Nephron progenitor cell (in vitro differentiated cells): ENCODE measurements at places on chromosomes 3 and 15.

DNA sequence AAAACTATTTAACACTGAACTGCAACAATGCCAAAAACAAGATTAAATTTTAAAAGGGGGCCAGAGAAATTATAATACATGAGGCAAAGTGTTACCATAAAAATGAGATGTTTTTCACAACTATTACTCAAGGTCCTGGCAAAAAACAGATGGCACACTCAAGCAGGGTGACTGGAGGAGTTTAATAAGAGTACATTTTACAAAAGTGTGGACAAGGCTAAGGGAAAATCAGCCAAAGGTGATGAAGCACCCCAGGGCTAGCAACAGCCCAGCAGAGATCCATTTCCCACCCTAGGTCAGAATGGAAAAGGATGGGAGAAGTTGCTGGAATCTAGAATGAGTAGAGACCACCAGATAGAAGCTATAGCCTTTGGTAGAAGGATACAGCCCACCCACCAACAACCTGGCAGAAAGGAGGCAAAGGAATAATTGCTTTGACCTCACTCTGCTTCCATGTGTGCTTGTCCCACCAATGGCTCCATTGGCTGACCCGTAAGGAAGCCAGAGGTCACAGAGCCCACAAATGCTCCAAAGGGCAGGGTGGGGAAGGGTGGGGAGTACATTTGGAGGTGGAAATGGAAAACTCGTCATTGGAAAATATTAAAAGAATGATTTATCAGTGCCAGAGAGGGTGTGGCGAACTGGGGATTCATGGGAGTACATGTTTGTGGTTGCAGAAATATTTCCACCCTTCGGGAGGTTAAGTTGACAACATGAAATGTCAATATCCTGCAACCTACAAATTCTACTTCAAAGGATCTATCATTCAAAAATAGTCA lies 161.0 kb upstream of the UBE2E2 start:
- no peaks in the 10 kb centered on the region for H3K36me3 ChIP-seq
- no peak overlapping the region for H3K27ac ChIP-seq
- DNase-seq, result no peak
- H3K4me3 ChIP-seq, result no peak overlapping the region

DNA sequence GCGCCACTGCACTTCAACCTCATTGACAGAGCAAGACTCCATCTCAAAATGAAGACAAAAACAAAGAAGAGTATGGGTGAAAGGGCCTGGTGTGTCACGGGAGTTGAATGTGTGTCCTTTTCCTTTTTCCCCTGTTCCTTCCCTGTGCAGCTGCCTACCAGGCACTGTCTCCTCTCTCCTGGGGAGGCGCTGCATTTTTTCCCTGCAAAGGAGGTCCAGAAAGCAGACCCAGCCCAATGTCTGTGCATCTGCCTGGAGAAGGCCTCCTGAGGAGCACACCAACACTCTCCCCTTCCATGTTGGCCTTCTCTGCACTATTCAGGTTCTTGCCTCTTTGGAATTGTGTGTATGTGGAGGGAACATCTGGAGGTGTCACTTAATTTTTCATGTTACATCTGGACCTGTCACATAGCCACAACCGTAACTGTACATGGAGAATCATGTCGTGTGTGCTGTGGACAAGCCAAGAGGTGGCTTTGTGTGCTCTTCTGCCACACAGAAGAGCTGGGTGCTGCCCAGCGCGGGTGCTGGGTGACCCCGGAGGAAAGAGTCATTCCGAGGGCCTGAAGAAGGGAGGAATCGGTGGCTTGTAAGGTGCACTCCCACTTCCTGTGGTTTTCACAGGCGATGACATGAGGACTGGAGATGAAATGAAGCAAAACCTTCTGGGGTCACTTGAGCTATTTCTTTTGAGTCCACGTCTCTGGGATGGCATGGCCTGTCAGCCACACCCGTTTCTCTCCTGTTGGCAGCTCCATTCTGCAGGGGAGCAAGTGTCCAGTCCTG lies 46.5 kb upstream of the CGNL1 start:
- H3K27me3 ChIP-seq, result peaks cover 16% of the 10 kb centered on the region
- no peak overlapping the region for H3K27ac ChIP-seq
- H3K4me3 ChIP-seq, result no peak overlapping the region

GRCh38 chr3:45225465-45226205 lies 452 bp downstream of the TMEM158 start:
- H3K36me3 ChIP-seq, result no peaks in the 10 kb centered on the region
- no peak overlapping the region for H3K27ac ChIP-seq
- H3K4me1 ChIP-seq, result peaks cover 15% of the 10 kb centered on the region
- peaks cover 74% of the 10 kb centered on the region for H3K27me3 ChIP-seq

DNA sequence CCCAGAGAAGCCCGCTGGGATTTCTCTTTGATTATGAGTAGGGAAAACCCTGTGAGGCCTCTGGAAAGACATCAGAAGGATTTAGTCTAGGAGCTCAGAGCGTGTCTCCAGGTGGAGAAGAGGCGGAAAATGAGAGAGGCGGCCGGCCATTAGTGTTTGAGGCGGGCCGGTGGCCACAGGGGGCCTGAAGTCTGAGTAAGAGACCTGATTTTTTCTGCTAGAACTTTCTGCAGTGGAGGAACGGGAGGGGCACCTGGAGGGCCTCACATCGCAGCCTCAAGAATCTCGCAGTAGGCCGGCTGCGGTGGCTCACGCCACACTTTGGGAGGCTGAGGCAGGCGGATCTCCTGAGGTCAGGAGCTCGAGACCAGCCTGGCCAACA lies 28.5 kb downstream of the KLHDC8B start:
- no peak overlapping the region for H3K27ac ChIP-seq
- H3K27me3 ChIP-seq, result peaks cover 3% of the 10 kb centered on the region
- no peak overlapping the region for H3K4me3 ChIP-seq
- H3K4me1 ChIP-seq, result no peaks in the 10 kb centered on the region
- H3K36me3 ChIP-seq, result no peaks in the 10 kb centered on the region
- DNase-seq, result no peak

DNA sequence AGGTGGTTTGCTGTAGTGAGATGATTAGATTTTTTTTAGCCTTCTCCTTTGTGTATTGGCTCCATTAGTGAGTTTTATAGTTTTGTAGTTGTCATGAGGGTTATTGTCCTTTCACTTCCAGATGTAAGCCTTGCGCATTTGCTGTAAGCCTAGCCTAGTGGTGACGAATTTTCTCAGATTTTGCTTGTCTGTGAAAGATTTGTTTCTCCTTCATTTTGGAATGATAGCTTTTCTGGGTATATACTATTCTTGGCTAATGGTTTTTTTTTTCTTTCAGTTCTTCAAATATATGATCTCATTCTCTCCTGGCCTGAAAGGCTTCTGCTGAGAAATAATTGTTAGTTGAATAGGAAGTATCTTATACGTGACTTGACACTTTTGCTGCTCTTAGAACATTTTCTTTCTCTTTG lies 166.5 kb upstream of the THRB start:
- H3K4me3 ChIP-seq, result no peak overlapping the region
- H3K4me1 ChIP-seq, result no peaks in the 10 kb centered on the region
- no peak overlapping the region for H3K27ac ChIP-seq
- no peak for DNase-seq
- H3K27me3 ChIP-seq, result peaks cover 4% of the 10 kb centered on the region

DNA sequence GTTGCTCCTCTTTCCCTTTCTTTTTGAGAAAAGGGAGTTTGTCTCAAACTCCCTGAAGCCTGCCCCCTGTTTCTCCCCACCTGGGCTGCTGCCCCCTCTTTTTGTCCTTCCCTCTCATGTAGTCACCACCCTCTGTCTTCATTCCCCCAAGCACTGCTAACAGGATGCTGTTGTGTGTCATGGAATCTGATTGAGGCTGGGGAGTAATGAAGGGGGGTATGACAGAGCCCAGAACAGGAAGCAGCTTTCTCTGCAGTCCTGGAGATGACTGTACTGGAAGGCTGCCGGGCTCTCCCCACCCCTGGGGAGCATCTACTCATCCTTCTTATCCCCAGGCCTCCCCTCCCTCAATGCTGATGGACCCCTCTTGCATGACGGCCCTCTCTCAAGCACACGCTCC lies 181.6 kb downstream of the ABHD5 start:
- DNase-seq, result no peak
- no peak overlapping the region for H3K4me3 ChIP-seq
- no peaks in the 10 kb centered on the region for H3K27me3 ChIP-seq
- H3K4me1 ChIP-seq, result peaks cover 20% of the 10 kb centered on the region
- H3K27ac ChIP-seq, result no peak overlapping the region

GRCh38 chr3:174957551-174958001 lies 98.4 kb downstream of the NAALADL2 start:
- no peaks in the 10 kb centered on the region for H3K27me3 ChIP-seq
- no peak overlapping the region for H3K4me3 ChIP-seq
- no peaks in the 10 kb centered on the region for H3K4me1 ChIP-seq
- DNase-seq, result no peak
- no peaks in the 10 kb centered on the region for H3K36me3 ChIP-seq

- H3K27ac ChIP-seq, result no peak overlapping the region
- peaks cover 3% of the 10 kb centered on the region for H3K27me3 ChIP-seq
- no peaks in the 10 kb centered on the region for H3K36me3 ChIP-seq
- no peak overlapping the region for H3K4me3 ChIP-seq
- no peaks in the 10 kb centered on the region for H3K4me1 ChIP-seq
Measured at GRCh38 chr3:16048435-16049318, 125.8 kb upstream of the GALNT15 start.

- peaks cover 35% of the 10 kb centered on the region for H3K27me3 ChIP-seq
- no peak for DNase-seq
- no peaks in the 10 kb centered on the region for H3K36me3 ChIP-seq
- no peaks in the 10 kb centered on the region for H3K4me1 ChIP-seq
- H3K27ac ChIP-seq, result peak overlapping the region; percentile 25
Measured at GRCh38 chr3:184040010-184040409, 8.5 kb downstream of the HTR3D start.

- DNase-seq, result no peak
- H3K27ac ChIP-seq, result no peak overlapping the region
- no peak overlapping the region for H3K4me3 ChIP-seq
- H3K36me3 ChIP-seq, result peaks cover 9% of the 10 kb centered on the region
Measured at GRCh38 chr3:162021206-162021605, 524.6 kb downstream of the OTOL1 start.

DNA sequence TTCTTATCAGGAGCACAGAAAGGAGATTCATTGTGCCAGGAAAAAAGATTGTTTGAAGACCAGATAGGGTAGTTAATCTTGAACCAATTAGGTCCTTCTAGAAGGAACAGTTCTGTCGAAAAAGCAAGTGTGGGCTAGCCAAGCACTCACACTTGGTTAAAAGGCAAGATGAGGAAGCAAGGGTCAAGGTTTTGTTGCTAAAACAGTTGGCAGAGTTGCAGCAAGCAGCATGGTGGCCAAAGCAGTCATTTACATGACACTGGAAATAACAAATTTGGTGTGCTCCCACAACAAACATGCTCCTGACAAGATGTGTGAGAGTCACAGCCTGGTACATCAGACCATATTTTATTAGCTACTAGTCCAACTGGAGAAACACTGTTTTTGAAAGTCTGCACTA lies 228.0 kb upstream of the CFAP20DC start:
- peaks cover 11% of the 10 kb centered on the region for H3K27me3 ChIP-seq
- H3K4me1 ChIP-seq, result no peaks in the 10 kb centered on the region
- H3K36me3 ChIP-seq, result no peaks in the 10 kb centered on the region
- H3K4me3 ChIP-seq, result no peak overlapping the region
- H3K27ac ChIP-seq, result no peak overlapping the region

GRCh38 chr3:191340966-191341365 lies 10.6 kb upstream of the UTS2B start:
- DNase-seq, result no peak
- H3K27ac ChIP-seq, result no peak overlapping the region
- no peaks in the 10 kb centered on the region for H3K36me3 ChIP-seq

DNA sequence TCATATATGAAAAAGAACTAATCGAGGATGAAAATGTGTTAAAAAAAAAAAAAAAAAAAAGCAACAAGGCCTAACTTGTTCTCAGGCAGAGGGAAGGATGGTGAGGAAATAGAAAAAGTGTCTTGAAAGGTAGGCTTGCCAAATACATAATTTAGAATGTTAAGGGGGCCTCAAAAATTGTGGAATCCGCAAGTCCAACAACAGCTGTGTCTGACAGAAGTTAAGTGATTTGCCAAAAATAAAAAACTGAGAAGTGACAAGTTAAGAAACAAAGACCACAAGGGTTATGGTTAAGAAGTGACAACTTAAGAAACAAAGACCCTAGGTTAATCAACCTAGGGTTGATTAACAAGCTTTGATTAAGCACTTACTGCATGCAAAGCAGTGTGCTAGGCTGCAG lies 110.6 kb downstream of the P2RY1 start:
- no peak overlapping the region for H3K27ac ChIP-seq
- peaks cover 2% of the 10 kb centered on the region for H3K27me3 ChIP-seq
- no peak overlapping the region for H3K4me3 ChIP-seq
- DNase-seq, result no peak
- H3K36me3 ChIP-seq, result no peaks in the 10 kb centered on the region
- H3K4me1 ChIP-seq, result no peaks in the 10 kb centered on the region

GRCh38 chr15:88830016-88830415 lies 26.8 kb downstream of the ACAN start:
- peaks cover 17% of the 10 kb centered on the region for H3K27me3 ChIP-seq

DNA sequence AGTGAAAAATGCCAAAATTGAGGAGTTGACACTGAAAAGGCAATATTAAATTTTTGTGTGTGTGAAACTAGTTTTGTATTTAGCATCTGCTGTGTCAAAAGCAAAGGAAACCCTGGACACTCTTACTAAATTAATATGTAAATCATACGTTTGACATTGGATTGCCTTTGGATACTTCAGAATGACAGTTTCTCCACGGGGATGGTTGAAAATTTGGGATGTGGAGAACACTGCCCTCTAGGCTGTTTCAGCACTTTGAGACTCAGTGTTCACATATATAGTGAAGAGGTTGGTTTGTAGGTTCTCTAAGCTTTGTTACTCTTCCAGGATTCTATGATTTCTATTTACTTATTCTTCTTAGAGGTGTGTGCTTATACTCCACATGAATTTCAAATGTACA lies 3.0 kb downstream of the ROBO2 start:
- no peaks in the 10 kb centered on the region for H3K27me3 ChIP-seq
- DNase-seq, result no peak
- peak overlapping the region; percentile 91 for H3K4me3 ChIP-seq
- no peak overlapping the region for H3K27ac ChIP-seq

- DNase-seq, result no peak
- peaks cover 42% of the 10 kb centered on the region for H3K4me1 ChIP-seq
- no peak overlapping the region for H3K4me3 ChIP-seq
- H3K36me3 ChIP-seq, result peaks cover 13% of the 10 kb centered on the region
- no peaks in the 10 kb centered on the region for H3K27me3 ChIP-seq
- peak overlapping the region; percentile 29 for H3K27ac ChIP-seq
Measured at GRCh38 chr15:95595759-95596158, 734.7 kb upstream of the NR2F2 start.

DNA sequence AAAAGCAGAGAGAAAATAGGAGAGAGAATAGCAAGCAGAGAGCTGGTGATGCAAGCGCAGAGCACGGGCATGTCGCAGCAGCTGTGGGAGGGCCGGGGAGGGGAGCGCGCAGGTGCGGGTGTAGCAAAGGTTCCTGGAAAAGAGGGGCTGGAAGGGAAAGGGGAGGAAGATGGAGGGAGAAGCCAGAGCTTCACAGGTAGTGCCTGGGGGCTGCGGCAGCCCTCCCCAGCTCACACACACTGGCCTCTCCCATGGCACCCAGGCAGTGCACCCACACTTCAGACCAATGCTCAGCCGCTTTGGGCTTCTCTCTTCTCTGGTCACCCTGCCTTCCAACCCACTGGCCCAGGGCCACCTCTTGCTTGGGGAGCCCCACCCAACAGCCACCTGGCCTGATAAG lies 72.1 kb downstream of the ADAMTS7 start:
- H3K4me1 ChIP-seq, result peaks cover 6% of the 10 kb centered on the region
- no peak overlapping the region for H3K4me3 ChIP-seq
- H3K36me3 ChIP-seq, result no peaks in the 10 kb centered on the region
- DNase-seq, result no peak
